Esophagus squamous epithelium (tissue), 5 donors: ENCODE measurements at places on chromosomes 6 and 20. TPM values are rescaled to one million over a fixed set of nuclear protein-coding genes. Genes with fewer than 3 reads are reported as not detected.

- DNase-seq = no peak
These were observed 66.0 kb upstream of the STX16 start for GRCh38 chr20:58584881-58585752.

GRCh38 chr6:126048635-126049034 lies 62.3 kb downstream of the TRMT11 start:
- DNase-seq = no peak

- no peak for DNase-seq
These were observed 17.2 kb upstream of the PREX1 start for GRCh38 chr20:48844996-48845395.

GRCh38 chr6:168737481-168737880 lies 296.5 kb downstream of the SMOC2 start:
- no peak for DNase-seq

DNA sequence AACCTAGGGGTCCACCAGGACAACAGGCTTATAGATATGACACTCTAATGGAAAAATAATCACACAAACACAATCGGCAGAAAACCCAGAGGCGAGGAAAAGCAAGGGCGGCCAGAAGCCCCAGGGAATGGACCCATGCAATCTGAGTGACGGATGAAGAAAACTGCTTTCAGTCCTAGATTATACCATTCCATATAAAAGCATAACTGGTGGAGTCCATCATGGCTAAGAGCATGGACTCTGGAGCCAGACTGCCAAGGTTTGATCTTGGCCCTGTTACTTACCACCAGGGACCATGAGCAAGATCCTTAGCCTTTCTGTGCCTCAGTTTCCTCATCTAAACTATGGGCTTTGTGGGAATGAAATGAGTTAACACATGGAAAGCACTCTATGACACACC lies 3.7 kb downstream of the SLC22A16 start:
- DNase-seq = no peak

Gene RNF8
- total RNA-seq = 17.2 TPM

GRCh38 chr6:160226118-160226591 lies 32.5 kb downstream of the SLC22A2 start:
- no peak for DNase-seq

Gene ZDHHC14
- 15.6 TPM for total RNA-seq

Gene SUMO4
- not detected for total RNA-seq

Gene PI3
- total RNA-seq = 1,207 TPM

Gene PHACTR3
- total RNA-seq = 2.5 TPM

DNA sequence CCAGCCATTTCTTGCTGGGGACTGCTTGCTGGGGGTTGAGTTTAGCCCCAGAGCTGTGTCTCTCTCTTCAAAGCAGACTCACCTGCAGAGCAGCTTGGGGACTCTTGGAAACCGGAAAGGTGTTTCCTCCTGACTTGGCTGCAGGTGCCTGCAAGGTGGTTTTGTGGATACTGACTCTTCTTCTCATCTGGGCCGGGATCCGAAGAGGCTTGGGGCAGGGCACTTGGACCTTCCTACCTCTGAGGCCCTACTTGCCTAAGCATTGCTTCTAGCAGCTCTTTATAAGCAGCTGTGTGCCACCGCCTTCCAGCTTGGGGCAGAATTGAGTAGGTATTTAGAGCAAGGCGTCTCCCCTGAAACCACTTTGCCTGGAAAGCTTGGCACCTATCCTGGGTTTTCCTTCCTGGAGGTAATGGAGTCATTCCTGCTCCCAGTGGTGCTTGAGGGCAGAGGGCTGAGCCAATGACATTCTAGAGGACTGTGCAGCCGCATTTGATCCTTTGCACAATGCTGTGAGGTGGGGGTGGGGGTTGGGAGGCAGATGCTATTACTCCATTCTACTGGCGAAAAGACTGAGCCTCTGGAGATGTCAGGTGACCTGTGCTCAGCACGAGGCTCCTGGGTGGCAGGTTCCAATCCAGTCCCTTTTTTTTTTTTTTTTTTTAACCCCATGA lies 3.4 kb upstream of the CTSZ start:
- DNase-seq = no peak

Gene DNAAF9
- 9.6 TPM for total RNA-seq

Gene KCNK16
- not detected for total RNA-seq

- DNase-seq = no peak
These were observed 1.1 kb upstream of the SAMD5 start for GRCh38 chr6:147507162-147508041.

DNA sequence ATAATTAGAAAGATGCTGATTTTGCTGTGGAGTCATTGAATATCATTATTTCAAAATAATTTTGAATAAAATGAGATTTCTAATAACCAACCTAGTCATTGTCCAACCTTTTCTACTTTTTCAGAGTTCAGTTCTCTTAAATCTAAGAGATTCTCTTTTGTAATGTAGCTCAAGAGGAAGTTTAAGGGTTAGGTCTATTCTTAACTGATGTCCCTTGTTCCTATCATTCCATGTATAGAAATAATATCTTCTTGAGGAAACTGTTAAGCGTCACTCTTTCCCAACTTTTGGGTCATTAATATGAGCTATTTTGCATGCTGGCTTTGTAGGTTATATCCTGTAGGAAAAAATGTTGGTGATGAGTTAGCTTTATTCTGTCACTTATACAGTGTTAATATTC lies 27.0 kb downstream of the RNF144B start:
- no peak for DNase-seq

GRCh38 chr6:156752666-156753301 lies 24.4 kb upstream of the ARID1B start:
- no peak for DNase-seq

Gene GTF3C6
- 32.2 TPM for total RNA-seq

DNA sequence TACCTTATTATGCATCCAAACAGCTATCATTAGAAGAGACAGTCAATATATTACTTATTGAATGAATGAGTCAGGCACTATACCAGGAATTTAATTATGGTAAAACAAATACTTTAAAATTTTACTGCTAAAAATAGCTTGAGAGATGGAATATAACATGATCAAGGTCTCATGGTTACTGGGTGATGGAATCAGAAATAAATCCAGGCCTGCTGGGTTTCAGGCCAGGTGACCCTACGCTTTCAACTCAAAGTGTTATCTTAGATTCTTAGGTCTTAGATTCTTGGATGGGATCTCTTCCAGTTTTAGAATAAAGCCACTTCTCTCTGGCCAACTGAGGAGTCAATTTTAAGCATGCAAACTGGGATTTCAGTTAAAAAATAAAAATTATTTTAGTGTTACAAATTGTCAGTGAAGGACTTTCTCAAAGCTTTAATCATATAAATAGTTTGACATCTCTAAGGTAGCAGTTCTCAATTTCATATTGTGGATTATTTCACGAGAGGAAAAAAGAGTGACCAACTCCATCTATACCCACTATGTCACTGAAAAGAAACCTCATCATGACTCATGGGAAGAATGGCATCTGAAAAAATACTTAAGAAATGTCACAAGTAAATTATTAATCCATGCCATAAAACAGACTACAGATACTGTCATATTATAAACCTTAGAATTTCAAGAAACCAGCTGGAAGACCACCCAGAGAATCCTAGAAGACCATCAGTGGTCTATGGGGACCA lies 283.4 kb upstream of the RUNX2 start:
- DNase-seq = no peak

DNA sequence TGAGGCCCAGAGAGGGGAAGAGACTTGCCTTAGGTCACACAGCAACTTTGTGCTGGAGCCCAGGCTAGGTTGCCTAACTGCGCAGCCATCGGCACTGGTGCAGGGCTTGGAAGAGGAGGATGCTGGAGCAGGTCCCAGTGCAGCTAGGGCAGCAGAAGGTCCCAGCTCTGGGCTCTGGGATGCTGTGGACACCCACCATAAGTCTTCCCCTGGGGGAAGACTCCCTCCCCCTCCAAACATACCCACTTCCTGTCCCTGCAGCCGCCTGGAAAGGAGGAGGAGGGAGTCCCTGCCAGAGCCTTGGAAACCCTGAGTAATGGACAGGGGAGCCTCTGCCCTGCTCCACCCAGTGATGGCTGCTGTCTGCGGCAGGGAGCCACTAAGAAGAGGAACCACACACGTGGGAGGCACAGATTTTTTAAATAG lies 93.6 kb downstream of the NCR2 start:
- no peak for DNase-seq

Gene C20orf202
- total RNA-seq = 1.1 TPM

Gene FGD2
- total RNA-seq = 6.3 TPM

GRCh38 chr6:35922139-35922554 lies 1.2 kb upstream of the SRPK1 start:
- DNase-seq = no peak

Gene IER3
- 48.2 TPM for total RNA-seq

DNA sequence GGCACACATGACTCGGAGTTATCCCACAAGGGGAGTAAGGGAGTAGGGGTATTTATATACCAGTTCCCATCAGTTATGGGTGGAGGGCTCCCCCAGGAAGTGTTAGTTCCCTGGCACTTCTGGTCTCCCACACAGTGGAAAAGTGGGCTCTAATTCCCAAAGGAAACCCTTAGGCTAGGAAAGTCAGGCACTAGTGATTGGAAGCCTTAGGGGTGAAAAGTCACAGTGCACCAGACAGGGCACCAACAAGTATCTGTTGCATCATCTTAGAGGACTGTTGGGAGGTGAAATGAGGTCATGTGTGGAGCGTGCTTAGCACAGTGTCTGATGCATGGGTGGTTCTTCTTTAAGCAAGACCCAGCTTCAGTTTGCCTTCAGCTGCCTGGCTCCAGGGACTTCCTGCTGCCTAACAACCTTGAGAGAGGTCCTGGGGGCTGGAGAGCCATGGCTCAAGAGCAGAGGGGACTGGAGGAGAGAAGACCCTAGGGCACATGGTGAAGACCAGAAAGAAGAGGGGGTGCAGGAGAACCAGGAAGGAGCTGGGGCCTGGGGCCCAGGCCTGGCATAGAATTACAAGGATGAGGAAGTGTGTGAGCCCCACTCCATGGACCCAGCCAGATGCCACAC lies 7.5 kb upstream of the FOXP4 start:
- DNase-seq = no peak

GRCh38 chr20:53828682-53829254 lies 235.1 kb upstream of the ZNF217 start:
- DNase-seq = no peak
